CD4-positive, alpha-beta memory T cell (primary cell): ENCODE measurements at places on chromosomes 12 and 14.

GRCh38 chr12:1607940-1608712 lies 13.7 kb upstream of the FBXL14 start:
- no peak overlapping the region for H3K27ac ChIP-seq
- H3K27me3 ChIP-seq: no peaks in the 10 kb centered on the region
- H3K4me1 ChIP-seq: peaks cover 9% of the 10 kb centered on the region
- no peak overlapping the region for H3K4me3 ChIP-seq
- H3K36me3 ChIP-seq: no peaks in the 10 kb centered on the region
- no peak for DNase-seq

DNA sequence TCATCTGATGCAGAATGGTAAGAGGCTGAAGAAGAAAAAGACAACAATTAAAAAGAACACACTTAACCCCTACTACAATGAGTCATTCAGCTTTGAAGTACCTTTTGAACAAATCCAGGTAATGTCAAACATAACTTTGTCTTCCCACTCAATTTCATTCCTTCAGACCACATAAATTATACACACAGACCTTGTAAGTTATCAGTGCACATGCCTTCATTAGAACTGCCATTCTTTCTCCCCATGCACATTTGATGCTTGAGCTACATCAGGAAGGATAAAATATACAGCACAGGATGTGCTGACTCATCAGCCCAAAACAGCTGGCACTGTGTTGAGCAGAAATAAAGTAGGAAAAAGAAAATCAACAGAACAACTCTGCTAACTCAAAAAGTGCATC lies 246.7 kb downstream of the PAWR start:
- DNase-seq: no peak
- H3K36me3 ChIP-seq: no peaks in the 10 kb centered on the region
- H3K4me3 ChIP-seq: no peak overlapping the region
- H3K27me3 ChIP-seq: no peaks in the 10 kb centered on the region
- no peak overlapping the region for H3K27ac ChIP-seq

GRCh38 chr14:49220492-49220891 lies 365.7 kb downstream of the RPS29 start:
- H3K27ac ChIP-seq: no peak overlapping the region
- DNase-seq: no peak
- no peaks in the 10 kb centered on the region for H3K4me1 ChIP-seq
- no peaks in the 10 kb centered on the region for H3K36me3 ChIP-seq
- no peak overlapping the region for H3K4me3 ChIP-seq
- peaks cover 3% of the 10 kb centered on the region for H3K27me3 ChIP-seq

DNA sequence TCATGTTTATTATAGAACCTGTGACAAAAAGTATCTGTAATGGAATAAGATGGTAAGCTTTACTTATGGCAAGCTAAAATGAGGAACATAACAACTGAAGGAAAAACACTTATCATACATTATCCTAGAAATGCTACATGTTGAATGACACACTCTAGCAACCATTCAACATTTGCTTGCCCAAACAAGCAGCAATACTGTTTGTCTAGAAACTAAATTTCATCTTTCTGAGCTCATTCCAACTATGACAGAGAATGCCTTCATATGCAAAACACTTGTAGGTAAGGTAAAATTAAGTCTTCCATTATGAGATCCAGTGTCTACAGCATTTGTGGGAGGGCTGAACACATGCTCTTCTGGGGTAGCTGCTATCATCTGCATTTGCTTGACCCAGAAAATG lies 108.1 kb downstream of the MDGA2 start:
- H3K4me1 ChIP-seq: no peaks in the 10 kb centered on the region
- DNase-seq: no peak
- H3K4me3 ChIP-seq: no peak overlapping the region
- H3K36me3 ChIP-seq: no peaks in the 10 kb centered on the region
- H3K27ac ChIP-seq: no peak overlapping the region

DNA sequence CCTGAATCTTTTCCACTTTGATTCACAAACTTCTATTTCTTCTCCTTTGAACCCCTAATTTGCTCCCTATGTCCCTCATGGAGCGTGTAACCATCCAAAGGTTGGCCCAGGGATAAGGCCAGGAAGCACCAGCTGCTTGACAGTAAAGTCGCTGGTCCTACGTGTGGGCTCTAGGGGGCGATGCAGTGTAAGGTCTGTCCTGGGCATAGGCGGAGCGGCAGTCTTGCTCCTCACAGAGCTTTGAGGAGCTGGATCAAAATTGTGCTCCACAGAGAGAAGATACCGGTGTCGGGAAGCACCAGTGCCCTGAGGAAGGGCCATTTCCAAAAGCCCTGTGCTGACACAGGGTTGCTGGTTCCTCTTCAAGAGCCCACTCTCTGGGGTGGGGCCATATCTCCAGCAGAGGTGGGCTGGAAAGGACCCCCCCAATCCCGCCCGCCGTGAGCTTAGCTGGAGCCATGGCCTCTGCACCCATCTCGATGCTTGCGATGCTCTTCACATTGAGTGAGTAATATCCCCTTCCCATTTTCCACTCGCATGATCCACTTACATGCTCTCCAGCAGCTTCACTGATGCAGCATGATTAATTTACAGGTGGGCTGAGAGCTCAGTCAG lies 49.9 kb upstream of the OR4E1 start:
- H3K36me3 ChIP-seq: no peaks in the 10 kb centered on the region
- no peaks in the 10 kb centered on the region for H3K4me1 ChIP-seq
- H3K27ac ChIP-seq: peak overlapping the region; percentile 22
- H3K27me3 ChIP-seq: no peaks in the 10 kb centered on the region
- H3K4me3 ChIP-seq: no peak overlapping the region

- peak; percentile 70 for DNase-seq
- peaks cover 23% of the 10 kb centered on the region for H3K4me1 ChIP-seq
- H3K27ac ChIP-seq: peak overlapping the region; percentile 44
- H3K36me3 ChIP-seq: peaks cover 8% of the 10 kb centered on the region
Observed at GRCh38 chr12:4506870-4507269, 31.8 kb upstream of the RAD51AP1 start.

GRCh38 chr12:57146092-57146491 lies 1.3 kb downstream of the LRP1-AS start:
- no peak for DNase-seq
- H3K4me1 ChIP-seq: no peaks in the 10 kb centered on the region
- no peak overlapping the region for H3K27ac ChIP-seq

DNA sequence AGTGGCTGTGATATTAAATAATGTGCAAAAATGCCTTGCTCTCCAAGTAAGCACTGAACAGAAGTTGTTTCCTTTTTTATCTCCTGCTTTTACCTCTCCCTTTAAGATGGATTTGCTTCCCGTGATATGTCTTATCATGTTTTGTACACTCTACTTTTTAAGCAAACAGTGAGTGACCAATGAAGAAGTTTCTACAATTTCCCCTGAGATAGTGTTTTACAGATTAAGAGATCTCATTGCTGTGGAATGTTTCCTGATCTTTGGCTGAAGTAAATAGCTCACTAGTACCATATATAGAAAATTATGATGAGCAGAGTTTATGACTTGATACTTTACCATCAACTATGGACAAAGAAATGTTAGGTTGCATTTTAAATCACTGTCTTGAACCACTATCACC lies 184.8 kb upstream of the PDE3A start:
- H3K27me3 ChIP-seq: no peaks in the 10 kb centered on the region
- no peaks in the 10 kb centered on the region for H3K36me3 ChIP-seq
- H3K4me3 ChIP-seq: no peak overlapping the region
- no peak overlapping the region for H3K27ac ChIP-seq
- no peak for DNase-seq
- H3K4me1 ChIP-seq: no peaks in the 10 kb centered on the region

DNA sequence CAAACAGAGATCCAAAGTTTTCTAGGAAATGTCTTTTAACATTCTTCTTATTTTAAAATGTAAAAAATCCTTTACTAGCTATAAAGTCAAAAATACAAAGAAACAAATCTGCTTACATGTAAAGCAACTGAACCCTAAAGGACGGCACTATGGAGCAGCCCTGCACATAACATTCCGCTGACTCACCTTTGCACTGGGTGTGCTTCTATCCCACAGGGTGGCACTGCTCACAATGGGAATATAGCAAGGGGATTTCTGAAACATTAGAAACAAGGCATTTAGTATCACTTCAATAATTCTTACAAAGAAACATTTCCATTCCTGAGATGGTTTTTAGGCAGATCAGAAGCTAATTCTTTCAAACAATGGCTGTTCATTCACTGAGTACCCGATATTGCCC lies 94.3 kb downstream of the C12orf42 start:
- H3K4me3 ChIP-seq: no peak overlapping the region
- no peaks in the 10 kb centered on the region for H3K36me3 ChIP-seq

DNA sequence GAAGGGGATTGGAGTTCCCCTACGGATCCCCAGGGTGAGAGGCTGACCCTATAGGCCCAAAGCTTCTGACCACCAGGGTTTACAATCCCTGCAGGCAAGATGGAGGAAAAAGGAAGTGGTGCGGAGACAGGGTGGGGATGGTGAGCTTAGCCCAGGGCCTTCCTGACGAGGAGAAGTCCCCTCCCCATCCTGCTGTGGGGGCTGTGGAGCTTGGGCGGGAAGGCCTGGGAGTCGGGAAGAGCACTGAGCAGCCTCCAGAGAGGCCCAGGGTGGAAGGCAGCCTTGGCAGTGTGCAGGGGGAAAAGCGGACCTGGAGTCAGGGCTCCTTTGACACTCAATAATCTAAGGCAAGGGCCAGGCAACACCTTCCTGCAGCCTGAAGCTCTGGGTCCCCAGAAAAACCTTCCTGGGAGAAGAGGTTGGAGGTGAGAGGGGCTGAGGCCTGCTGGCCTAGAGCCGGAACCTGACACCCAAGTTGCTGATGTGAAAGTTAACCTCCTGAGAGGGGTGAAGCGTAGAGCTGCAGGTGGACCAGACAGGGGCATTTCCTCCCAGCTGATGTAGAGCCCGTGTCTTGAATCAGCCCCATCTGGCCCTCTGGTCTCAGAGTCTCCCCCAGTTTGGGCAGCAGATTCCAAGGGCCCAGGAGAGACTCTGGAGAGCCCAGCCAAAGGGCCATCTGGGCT lies 6.0 kb downstream of the HDAC7 start:
- no peak for DNase-seq
- H3K27ac ChIP-seq: peak overlapping the region; percentile 91
- peaks cover 97% of the 10 kb centered on the region for H3K4me1 ChIP-seq
- peak overlapping the region; percentile 80 for H3K4me3 ChIP-seq
- H3K36me3 ChIP-seq: no peaks in the 10 kb centered on the region
- no peaks in the 10 kb centered on the region for H3K27me3 ChIP-seq

DNA sequence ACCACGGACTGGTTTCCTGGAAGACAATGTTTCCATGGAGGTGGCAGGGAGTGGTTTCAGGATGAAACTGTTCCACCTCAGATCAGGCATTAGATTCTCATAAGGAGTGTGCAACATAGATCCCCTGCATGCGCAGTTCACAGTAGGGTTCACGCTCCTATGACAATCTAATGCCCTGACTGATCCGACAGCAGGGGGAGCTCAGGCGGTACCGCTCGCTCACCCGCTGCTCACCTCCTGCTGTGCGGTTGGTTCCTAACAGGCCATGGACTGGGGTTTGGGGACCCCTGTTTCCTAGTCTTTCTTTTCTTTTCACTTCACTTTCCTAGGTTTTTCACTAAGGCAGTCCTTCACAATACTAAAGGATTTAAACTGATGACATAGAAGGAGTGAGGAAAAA lies 39.6 kb downstream of the GUCY2C start:
- no peak overlapping the region for H3K27ac ChIP-seq
- no peak overlapping the region for H3K4me3 ChIP-seq
- no peaks in the 10 kb centered on the region for H3K27me3 ChIP-seq
- no peaks in the 10 kb centered on the region for H3K4me1 ChIP-seq
- H3K36me3 ChIP-seq: no peaks in the 10 kb centered on the region

- H3K4me1 ChIP-seq: no peaks in the 10 kb centered on the region
- no peaks in the 10 kb centered on the region for H3K36me3 ChIP-seq
- no peak overlapping the region for H3K4me3 ChIP-seq
- H3K27me3 ChIP-seq: no peaks in the 10 kb centered on the region
- H3K27ac ChIP-seq: no peak overlapping the region
- no peak for DNase-seq
Observed at GRCh38 chr14:96666088-96666487, 131.1 kb upstream of the VRK1 start.

DNA sequence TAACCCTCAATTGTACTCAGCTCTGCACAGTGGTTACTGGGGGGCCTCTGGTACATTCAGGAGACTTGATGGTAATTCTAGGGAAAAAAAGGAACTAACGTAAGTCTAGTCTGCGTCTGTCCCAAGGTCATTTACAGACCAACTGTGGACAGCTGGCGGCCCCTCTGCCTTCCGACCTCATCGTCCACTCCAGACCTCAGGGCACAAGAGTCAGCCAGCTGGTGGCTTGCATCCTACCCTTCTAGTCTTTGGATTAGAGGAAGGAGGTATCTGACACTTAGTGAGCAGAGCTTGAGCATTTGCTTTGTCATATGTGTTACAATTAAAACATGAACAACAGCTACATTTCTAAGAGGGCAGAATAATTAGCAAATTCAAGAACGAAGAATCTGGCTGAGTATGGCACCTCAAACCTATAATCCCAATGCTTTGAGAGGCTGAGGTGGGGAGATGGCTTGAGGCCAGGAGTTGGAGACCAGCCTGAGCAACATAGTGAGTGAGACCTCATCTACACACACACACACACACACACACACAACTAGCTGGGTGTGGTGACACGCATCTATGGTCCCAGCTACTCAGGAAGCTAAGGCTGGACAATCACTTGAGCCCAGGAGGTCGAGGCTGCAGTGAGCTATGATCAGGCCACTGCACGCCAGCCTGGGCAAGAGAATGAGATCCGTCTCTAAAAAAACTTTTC lies 36.5 kb downstream of the SSH1 start:
- peaks cover 15% of the 10 kb centered on the region for H3K36me3 ChIP-seq
- H3K27me3 ChIP-seq: no peaks in the 10 kb centered on the region
- no peak overlapping the region for H3K4me3 ChIP-seq
- H3K4me1 ChIP-seq: no peaks in the 10 kb centered on the region

DNA sequence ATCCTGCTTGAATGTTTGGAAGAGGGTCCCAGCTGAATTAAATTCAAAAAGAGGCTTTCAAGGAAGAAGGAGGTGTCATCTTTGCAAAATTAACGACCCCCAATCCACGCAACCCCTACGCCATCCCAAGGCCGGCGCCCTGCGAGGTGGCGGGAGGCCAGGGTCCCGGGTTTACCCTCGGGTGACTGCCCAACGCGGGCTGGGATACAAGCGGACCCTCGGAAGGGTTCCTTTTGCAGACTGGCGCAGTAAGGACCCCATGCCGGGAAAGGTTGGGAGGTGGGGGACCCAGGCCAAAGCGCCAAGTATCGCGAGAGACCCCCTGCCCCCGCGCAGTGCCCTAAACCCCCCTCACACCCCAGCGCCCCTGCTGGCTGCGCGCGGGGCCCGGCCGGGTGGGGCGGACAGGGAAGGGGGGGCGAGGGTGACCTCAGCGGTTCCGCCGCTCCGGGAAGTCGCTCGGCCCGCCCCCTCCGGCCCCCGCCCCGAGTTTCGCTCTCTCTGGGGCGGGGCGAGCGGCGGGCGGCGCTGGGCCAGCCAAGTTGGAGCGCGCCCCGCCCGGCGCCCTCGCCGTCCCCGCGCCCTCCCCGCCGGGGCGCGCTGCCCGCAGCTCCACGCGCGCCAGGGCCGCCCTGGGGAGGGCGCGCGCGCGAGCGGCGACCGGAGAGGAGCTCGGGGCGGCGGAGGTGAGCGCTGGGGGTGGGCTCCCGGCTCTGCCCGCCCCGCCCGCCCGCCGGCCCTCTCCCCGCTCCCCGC lies 708 bp upstream of the ZBTB42 start:
- no peaks in the 10 kb centered on the region for H3K36me3 ChIP-seq
- peaks cover 41% of the 10 kb centered on the region for H3K4me1 ChIP-seq
- DNase-seq: peak; percentile 80
- no peaks in the 10 kb centered on the region for H3K27me3 ChIP-seq
- H3K4me3 ChIP-seq: no peak overlapping the region
